H1 (cell line): ENCODE measurements at places on chromosomes 13 and 19. TPM values are rescaled to one million over a fixed set of nuclear protein-coding genes. Genes with fewer than 3 reads are reported as not detected.
A peak's percentile ranks its signal among the peaks of the same experiment; 100 is the strongest.

- peaks cover 22% of the 10 kb centered on the region for H3K4me1 ChIP-seq
- no peaks in the 10 kb centered on the region for H3K36me3 ChIP-seq
- no peak for DNase-seq
Measured at GRCh38 chr13:107834281-107834680, 381.1 kb downstream of the LIG4 start.

DNA sequence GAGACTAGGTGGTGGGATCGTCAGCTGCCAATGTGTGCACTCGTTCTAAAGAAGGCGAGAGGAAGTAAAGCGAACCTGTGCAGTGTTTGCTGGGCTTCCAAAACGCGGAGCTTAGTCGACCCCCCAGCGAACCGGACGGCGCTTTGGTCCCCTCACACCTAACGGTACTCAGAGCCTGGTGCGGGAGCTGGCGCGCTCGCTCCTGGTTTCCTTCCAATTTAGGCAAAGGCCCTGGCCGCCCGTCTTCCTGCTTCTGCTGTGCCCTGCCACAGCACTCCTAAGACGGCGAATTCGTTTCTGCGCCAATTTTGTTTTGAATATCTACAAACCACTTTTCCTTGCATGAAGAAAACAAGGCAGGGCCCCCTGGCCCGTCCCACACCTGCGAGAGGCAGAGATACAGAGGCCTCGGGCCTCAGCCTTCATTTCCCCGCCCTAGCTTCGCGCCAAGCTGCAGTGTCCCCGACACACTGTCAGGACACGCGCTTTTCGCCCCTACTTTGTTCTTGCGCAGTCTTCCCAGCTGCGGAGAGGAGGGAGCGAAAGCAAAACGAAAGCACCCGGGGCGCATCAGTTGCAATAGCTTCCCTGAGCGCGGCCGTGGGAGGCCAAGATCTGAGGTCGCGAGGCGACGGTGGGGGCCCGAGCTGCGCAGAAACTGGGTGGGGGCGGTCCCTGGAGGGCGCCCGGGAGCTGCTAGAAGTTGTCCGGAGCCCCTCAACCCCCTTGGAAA lies 111.9 kb downstream of the KCNRG start:
- no peak for DNase-seq
- H3K36me3 ChIP-seq: no peaks in the 10 kb centered on the region
- peaks cover 8% of the 10 kb centered on the region for H3K4me1 ChIP-seq
- peaks cover 50% of the 10 kb centered on the region for H3K27me3 ChIP-seq

DNA sequence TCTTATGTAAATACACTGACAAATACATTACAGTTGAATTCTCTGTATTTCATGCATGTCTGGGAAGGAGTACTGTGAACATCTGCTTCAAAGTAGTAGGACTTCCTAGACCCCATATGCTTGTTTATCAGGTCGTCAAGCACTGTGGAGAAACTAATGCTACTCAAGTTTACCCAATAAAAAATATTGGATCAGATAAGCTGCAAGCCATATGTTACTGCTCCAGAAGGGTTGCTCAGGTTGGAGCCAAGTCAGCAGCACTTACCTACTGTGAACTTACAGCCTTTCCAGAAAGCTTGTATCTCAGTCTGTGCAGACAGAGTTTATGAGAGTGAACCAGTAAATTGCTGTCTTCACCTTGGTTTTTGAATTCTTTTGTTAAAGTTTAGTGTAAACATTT lies 36.2 kb downstream of the SLAIN1 start:
- no peaks in the 10 kb centered on the region for H3K4me1 ChIP-seq
- no peak overlapping the region for H3K27ac ChIP-seq
- H3K36me3 ChIP-seq: no peaks in the 10 kb centered on the region
- H3K4me3 ChIP-seq: no peak overlapping the region

DNA sequence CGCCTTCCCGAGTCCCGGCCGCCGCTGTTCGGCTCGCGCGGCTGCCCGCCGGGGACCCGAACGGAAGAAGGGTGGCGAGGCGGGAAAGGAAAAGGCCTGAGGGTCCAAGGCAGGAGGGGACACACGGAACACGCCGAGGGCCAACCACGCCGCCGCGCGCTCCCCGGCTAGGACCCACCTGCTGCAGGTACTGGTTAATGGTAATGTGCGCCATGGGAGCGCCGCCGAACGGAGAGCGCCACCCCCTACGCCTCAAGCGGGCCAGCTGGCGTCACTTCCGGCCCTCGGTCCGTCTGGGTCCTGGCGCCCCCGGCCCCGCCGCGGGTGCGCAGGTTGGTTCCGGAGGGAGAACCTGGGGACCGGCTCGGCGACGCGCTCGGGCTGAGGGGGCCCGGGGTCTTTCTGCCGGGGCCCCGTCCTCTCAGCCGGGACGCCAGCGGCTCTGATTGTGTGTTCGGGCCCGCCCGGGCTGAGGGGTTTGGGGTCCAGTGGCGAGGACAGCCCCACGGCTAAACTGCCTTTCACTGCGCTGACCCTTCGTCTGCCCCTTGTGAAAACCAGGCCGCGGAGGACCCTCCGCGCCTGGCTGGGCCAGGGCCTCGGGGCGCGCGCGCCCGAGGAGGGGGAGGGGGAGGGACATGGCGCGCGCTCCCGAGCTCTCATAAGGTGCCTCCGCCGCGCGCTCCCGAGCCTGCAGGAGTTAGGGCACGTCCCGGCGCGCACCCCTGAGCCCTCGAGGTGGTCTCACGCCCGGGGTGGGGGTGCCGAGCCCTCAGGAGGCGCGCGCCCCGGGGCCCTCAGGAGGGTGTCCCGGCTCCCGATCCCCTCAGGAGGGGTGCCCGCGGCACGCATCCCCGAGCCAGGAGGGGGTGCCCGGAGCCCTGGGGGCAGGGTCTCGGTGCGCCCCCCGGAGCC lies at the start of gene PCID2:
TSS of gene PCID2 (minus strand) at position 249 of the 915 bp plus-strand sequence. CDS start at position 214, 35 bp downstream.
- H3K27me3 ChIP-seq: no peaks in the 10 kb centered on the region
- DNase-seq: peak; percentile 98
- no peaks in the 10 kb centered on the region; the same call in 1 of the 2 replicates for H3K36me3 ChIP-seq
- H3K27ac ChIP-seq: peak within 1 kb of the TSS; percentile 97
- H3K4me3 ChIP-seq: peak within 1 kb of the TSS; percentile 93
- peaks cover 3% of the 10 kb centered on the region for H3K4me1 ChIP-seq

GRCh38 chr19:10135551-10136334 lies 16.0 kb upstream of the EIF3G start:
- H3K36me3 ChIP-seq: peaks cover 38% of the 10 kb centered on the region
- H3K4me1 ChIP-seq: no peaks in the 10 kb centered on the region
- H3K27me3 ChIP-seq: no peaks in the 10 kb centered on the region
- no peak for DNase-seq

DNA sequence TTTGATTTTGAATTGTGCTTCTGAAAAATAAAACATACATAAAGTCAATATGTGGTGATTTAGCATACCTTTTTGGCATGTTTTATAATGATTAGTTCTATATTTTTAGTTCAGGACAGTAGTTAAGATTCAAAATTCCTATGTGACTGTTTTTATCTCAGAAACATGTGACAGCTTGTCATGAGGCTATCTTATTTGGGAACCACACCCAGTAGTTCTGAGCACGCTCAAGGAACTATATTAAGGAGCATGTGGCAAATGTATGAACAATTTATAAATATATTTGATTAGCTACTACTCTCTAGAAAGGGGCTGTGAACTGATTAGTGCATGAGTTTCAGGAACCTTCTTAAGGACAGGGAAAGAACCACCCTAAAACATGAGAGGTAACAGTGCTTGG lies 38.8 kb downstream of the FGF9 start:
- no peaks in the 10 kb centered on the region for H3K27me3 ChIP-seq
- no peak for DNase-seq
- no peak overlapping the region for H3K4me3 ChIP-seq
- no peaks in the 10 kb centered on the region for H3K4me1 ChIP-seq
- H3K27ac ChIP-seq: no peak overlapping the region
- no peaks in the 10 kb centered on the region for H3K36me3 ChIP-seq

DNA sequence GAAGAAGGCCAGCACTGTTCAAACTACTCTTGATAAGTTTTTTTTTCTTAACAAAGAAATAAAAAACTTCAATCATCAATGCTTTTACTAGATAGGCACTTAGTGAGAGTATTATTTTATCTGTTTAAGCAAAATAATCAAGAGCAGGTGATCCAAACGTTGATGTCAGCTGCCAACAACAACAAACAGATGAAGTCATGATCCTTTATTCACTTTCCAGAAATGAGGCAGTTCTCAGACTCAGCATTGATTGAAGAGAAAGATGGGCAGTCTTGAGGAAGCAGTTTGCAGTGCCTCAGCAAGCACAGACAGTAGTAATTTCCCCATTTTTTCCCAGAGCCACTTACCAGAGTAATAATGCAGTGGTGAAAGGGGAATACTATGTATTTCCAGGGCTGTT lies 38.4 kb upstream of the CSNK1A1L start:
- no peak for DNase-seq
- no peak overlapping the region for H3K4me3 ChIP-seq
- no peaks in the 10 kb centered on the region for H3K27me3 ChIP-seq
- H3K27ac ChIP-seq: no peak overlapping the region

GRCh38 chr13:113835461-113836270 lies 28.2 kb downstream of the GAS6 start:
- H3K4me1 ChIP-seq: peaks cover 3% of the 10 kb centered on the region; the same call in 1 of the 2 replicates
- H3K27ac ChIP-seq: no peak overlapping the region
- no peak for DNase-seq
- no peaks in the 10 kb centered on the region for H3K27me3 ChIP-seq
- H3K36me3 ChIP-seq: no peaks in the 10 kb centered on the region; the same call in none of the 2 replicates

- no peak overlapping the region for H3K27ac ChIP-seq
- no peak overlapping the region for H3K4me3 ChIP-seq
- H3K36me3 ChIP-seq: no peaks in the 10 kb centered on the region
- H3K4me1 ChIP-seq: no peaks in the 10 kb centered on the region
- DNase-seq: no peak
Measured at GRCh38 chr19:50542943-50543342, 25.3 kb downstream of the LRRC4B start.

- H3K27me3 ChIP-seq: no peaks in the 10 kb centered on the region
- H3K4me3 ChIP-seq: no peak overlapping the region
- no peak overlapping the region for H3K27ac ChIP-seq
- DNase-seq: no peak
- H3K4me1 ChIP-seq: no peaks in the 10 kb centered on the region
Measured at GRCh38 chr19:34711890-34712289, 22.2 kb upstream of the ZNF181 start.

- H3K27me3 ChIP-seq: no peaks in the 10 kb centered on the region
- H3K36me3 ChIP-seq: no peaks in the 10 kb centered on the region
- DNase-seq: no peak
- H3K4me3 ChIP-seq: no peak overlapping the region
- no peak overlapping the region for H3K27ac ChIP-seq
Measured at GRCh38 chr19:13888281-13888680, 11.3 kb downstream of the NANOS3 start.

DNA sequence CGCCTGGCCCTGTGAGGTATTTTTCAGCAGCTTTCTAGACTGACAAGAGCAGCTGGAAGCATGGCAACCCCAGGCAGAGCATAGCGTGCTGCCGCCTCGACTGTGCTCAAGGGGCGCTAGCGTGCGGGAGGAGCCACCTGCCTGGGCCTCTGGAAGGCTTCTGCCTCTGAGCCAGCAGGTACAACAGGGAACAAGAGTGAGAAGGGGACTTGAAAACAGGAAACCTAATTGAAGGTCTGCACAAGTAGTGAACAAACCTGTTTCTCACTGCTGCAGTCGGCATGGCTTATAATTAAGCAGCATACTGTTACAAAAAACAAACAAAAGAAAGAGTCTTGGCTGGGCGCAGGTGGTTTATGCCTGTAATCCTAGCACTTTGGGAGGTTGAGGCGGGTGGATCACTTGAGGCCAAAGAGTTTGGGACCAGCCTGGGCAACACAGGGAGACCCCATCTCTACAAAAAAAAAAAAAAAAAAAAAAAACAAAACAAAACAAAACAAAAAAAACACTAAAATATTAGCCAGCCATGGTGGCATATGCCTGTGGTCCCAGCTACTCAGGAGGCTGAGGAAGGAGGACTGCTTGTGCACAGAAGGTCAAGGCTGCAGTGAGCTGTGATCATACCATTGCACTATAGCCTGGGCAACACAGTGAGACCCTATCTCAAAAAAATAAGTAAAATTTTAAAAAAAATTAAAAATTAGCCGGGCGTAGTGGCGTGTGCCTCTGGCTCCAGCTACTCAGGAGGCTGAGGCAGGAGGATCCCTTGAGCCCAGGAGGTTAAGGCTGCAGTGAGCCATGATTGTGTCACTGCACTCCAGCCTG lies 12.6 kb upstream of the GARRE1 start:
- H3K4me1 ChIP-seq: peaks cover 3% of the 10 kb centered on the region
- no peak overlapping the region for H3K4me3 ChIP-seq
- no peak overlapping the region for H3K27ac ChIP-seq

DNA sequence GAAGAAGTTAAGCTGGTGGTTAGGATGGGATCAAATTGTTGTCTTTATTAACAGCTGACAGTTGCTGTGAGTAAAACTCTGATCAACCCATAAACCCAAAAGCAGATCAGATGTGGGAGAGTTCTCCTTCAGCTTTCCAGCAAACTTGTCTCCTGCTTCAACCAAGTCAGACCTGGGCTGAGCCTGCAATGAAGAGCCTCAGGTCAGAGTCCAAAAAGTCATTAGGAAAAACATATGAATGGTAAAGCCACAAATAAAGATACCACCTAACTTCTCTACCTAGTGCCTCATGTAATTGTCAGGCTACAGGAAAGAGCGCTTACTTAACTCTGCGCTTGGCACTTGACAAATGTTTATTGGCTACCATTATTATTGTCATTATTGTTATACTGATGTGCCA lies 21.9 kb upstream of the UBE2L5 start:
- no peaks in the 10 kb centered on the region for H3K36me3 ChIP-seq
- H3K4me1 ChIP-seq: peaks cover 3% of the 10 kb centered on the region; the same call in 1 of the 2 replicates
- no peak for DNase-seq
- H3K27me3 ChIP-seq: no peaks in the 10 kb centered on the region
- H3K27ac ChIP-seq: no peak overlapping the region
- no peak overlapping the region for H3K4me3 ChIP-seq

DNA sequence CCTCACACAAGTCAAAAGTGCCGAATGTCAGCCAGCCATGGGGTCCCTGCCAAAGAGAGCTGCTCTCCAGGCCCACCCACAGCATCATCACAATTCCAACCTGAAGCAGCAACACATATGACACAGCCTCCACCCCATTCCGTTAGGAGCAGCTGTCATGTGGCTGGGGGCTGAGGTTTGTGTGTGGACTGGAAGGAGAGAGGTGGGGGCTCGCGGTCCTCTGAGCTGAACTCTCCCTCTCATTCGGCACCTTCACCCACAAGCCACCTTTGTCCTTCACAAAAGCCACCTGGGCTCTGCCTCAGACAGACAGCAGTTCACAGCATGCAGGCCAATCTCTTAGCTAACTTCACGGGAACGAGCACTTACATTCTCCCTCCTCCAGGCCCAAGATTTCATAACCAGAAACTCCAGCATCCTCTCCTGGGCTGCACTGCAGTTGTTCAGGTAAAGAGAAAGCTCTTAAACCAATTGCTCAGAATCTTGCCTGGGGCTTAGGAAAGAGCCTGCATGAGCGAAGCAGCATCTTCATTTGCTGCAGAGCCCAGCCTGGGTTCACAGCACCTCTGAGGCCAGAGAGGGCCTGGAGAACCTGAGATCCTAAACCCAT lies 7.2 kb downstream of the RAB20 start:
- no peak for DNase-seq
- no peaks in the 10 kb centered on the region for H3K27me3 ChIP-seq
- H3K4me1 ChIP-seq: no peaks in the 10 kb centered on the region
- H3K4me3 ChIP-seq: no peak overlapping the region
- no peaks in the 10 kb centered on the region for H3K36me3 ChIP-seq

MTRF1 gene
- total RNA-seq: 14.1 and 19.2 TPM in 2 replicates

KCNN1 gene
- 9.3 and 11.0 TPM in 2 replicates for total RNA-seq

TEX101 gene
- total RNA-seq: not detected in 2 replicates

EPS8L1 gene
- total RNA-seq: 30.2 and 37.0 TPM in 2 replicates

VSTM2B gene
- total RNA-seq: 1.2 and 1.5 TPM in 2 replicates

ZNF358 gene
- 40.0 and 44.0 TPM in 2 replicates for total RNA-seq

ZNF571 gene
- total RNA-seq: 3.9 and 6.4 TPM in 2 replicates

PSG2 gene
- total RNA-seq: not detected in 2 replicates

PDE4C gene
- total RNA-seq: 2.3 and 2.7 TPM in 2 replicates

RGCC gene
- total RNA-seq: 0.41 and 0.46 TPM in 2 replicates

IL4I1 gene
- total RNA-seq: 0.67 and 0.76 TPM in 2 replicates

MYO16 gene
- total RNA-seq: 0.10 and 0.22 TPM in 2 replicates

TMEM255B gene
- 2.7 and 4.4 TPM in 2 replicates for total RNA-seq
